ENCODE measurements at places on chromosomes 11 and 22. TPM values are rescaled to one million over a fixed set of nuclear protein-coding genes. Genes with fewer than 3 reads are reported as not detected.

Gene C11orf52
- not detected for total RNA-seq

Gene PRDM11
- total RNA-seq: 0.81 TPM

Gene PANX2
- total RNA-seq: 1.2 TPM

Gene SLC22A12
- not detected for total RNA-seq

Gene ART1
- total RNA-seq: not detected

GRCh38 chr11:57647960-57648800 lies 1.5 kb downstream of the YPEL4 start:
- DNase-seq: peak; percentile 28
- H3K27me3 ChIP-seq: peaks cover 37% of the 10 kb centered on the region
- peak overlapping the region; percentile 75 for H3K4me3 ChIP-seq
- H3K4me1 ChIP-seq: peaks cover 38% of the 10 kb centered on the region

GRCh38 chr11:118353084-118353710 lies 6.2 kb upstream of the UBE4A start:
- H3K27ac ChIP-seq: peak overlapping the region; percentile 80
- DNase-seq: no peak
- no peaks in the 10 kb centered on the region for H3K27me3 ChIP-seq

GRCh38 chr11:93236741-93237675 lies 39.2 kb upstream of the SLC36A4 start:
- DNase-seq: peak; percentile 18
- no peaks in the 10 kb centered on the region for H3K4me1 ChIP-seq
- peaks cover 31% of the 10 kb centered on the region for H3K27me3 ChIP-seq
- no peak overlapping the region for H3K4me3 ChIP-seq

- H3K36me3 ChIP-seq: no peaks in the 10 kb centered on the region
- no peak overlapping the region for H3K27ac ChIP-seq
- H3K27me3 ChIP-seq: no peaks in the 10 kb centered on the region
- H3K4me3 ChIP-seq: no peak overlapping the region
- H3K4me1 ChIP-seq: no peaks in the 10 kb centered on the region
- peak; percentile 89 for DNase-seq
Observed at GRCh38 chr22:23385678-23386631, 194.1 kb downstream of the IGLL1 start.

- H3K4me3 ChIP-seq: no peak overlapping the region
- H3K27me3 ChIP-seq: peaks cover 27% of the 10 kb centered on the region
- DNase-seq: no peak
Observed at GRCh38 chr22:49452362-49452946, 375.2 kb downstream of the BRD1 start.

- peaks cover 8% of the 10 kb centered on the region for H3K4me1 ChIP-seq
- H3K27me3 ChIP-seq: peaks cover 44% of the 10 kb centered on the region
- no peak overlapping the region for H3K4me3 ChIP-seq
- H3K27ac ChIP-seq: no peak overlapping the region
Observed at GRCh38 chr22:26170795-26171580, 1.7 kb downstream of the SEZ6L start.

- no peak for DNase-seq
- H3K36me3 ChIP-seq: peaks cover 13% of the 10 kb centered on the region
- no peak overlapping the region for H3K27ac ChIP-seq
- peaks cover 16% of the 10 kb centered on the region for H3K4me1 ChIP-seq
- no peak overlapping the region for H3K4me3 ChIP-seq
Observed at GRCh38 chr11:118605116-118605867, 2.1 kb upstream of the PHLDB1 start.
